NCI-H1417 treated with DMSO at 0.1 percent for 48 hours (cell line): ENCODE measurements at places on chromosomes 13 and 19.

DNA sequence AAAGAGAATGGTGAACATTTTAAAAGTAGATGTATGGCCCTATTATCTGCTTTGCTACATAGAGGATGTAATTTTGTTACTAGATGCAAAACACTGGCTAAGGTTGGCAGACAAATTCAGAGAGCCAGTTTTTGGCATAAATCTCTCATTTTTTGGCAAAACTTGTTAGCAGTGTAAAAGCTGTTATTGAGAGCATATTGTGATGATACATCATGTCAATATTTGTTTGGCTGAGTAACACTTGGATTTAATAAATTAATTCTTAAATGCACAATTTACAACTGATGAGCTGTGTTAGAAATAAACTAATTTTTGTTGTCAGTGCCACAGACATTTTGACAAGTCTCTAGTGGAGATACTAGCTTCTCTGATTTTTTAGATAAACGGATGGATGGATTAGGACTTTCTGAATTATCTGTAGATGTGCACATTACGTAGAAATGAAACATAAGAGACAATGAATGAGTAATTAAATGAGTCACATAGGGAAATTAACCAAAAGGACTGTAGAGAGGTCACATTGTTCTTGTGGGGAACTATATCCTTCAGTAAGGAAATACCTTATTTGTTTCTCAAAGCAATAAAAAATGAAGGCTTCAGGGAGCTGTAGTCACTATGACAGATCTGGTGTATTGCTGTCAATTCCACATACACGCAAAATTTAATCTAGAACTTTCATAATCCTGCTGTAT, 17.4 kb downstream of the UFM1 start:
- DNase-seq = no peak

DNA sequence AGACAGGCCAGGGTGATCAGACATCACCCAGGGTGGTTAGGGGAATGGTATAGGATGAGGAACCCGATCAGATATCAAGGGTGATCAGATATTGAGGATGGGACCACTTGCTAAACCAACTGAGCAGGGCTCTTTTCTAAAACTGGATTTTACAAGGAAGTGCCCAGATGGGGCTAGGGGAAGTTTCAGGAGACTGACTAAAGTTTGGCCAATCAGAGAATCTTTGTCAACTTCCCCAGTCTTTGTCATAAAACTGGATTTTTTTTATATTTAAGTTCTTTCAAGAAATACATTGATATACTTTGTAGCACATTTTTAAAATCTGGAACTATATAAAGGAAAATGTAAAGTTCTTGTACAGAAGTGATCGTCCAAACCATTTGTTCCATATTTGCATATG, 30.5 kb upstream of the DLEU7 start:
- no peak for DNase-seq

- DNase-seq = no peak
Observed at GRCh38 chr19:24098359-24098758, 11.4 kb downstream of the ZNF254 start.

DNA sequence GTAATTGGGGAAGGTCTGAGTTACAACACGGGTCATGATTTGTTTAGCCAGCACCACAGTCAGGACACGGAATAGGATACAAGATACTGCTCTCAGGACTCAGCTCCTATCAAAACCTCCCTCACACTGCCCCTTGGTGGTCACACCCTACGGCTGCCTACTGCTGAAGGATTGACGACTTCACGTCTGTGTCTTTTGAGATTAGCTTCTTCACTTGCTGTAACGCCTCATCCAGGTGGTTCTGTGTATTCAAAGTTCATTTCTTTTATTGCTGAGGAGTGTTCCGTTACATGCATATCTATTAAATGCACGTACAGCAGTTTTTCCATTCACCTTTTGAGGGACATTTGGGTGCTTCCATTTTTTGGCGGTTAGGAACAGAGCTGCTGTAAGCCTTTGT, 46.3 kb downstream of the URI1 start:
- no peak for DNase-seq

DNA sequence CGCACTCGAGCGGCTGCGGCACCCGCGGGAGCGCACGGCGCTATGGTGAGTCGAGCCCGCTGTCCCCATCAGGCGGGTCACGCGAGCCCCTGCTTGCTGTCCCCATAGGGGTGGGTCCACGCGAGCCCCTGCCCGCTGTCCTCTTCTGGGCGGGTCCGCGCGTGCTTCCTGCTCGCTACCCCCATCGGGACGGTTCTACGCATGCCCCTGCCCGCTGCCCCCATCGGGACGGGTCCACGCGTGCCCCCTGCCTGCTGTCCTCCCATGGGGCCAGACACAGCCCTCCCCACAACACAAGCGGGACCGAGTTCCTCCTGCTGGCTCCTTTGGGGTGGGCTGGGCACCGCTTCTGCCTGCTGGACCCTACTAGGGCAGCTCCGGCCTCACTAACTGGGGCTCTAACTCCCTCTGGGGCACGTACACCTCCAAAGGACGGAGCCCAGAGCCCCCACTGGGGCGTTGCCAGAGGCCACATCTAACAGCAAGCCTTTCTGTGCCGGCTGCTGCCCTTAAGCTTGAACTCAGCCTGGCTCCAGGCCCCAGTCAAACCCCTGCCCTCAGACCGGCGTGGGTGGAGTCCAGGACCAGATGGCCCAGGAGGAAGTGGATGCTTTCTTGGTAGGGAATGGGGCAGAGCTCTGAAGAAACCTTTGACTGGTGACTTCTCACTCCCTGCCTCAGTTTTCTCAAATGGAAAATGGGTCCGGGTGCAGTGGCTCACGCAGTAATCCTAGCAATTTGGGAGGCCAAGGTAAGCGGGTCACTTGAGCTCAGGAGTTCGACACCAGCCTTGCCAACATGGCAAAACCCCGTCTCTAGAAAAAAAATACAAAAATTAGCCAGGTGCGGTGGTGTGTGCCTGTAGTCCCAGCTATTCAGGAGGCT, 722 bp downstream of the COLGALT1 start:
- no peak for DNase-seq

GRCh38 chr19:47486900-47487299, 2.9 kb upstream of the KPTN start:
- no peak for DNase-seq

- DNase-seq = no peak
Observed at GRCh38 chr13:87280139-87280538, 391.0 kb upstream of the SLITRK5 start.

GRCh38 chr13:78608252-78608687, 4.9 kb upstream of the POU4F1 start:
- no peak for DNase-seq

DNA sequence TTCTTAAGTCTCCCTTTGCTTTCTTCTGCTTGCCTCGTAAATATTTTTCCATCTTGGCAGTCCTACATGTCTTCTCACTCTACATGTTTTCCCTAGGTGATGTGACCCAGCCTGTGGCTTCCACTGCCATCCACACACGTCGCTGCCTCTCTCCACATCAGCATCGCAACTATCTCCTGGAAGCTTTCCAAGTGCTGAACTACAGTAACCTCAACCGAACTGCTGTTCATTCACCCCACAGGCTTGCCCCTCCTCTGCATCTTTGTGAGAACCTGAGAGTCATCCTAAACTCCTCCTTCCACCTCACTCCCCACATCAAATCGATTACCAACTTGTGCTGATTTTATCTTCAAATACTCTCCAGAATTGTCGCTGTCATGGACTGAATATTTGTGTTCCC, 41.2 kb upstream of the USPL1 start:
- no peak for DNase-seq

DNA sequence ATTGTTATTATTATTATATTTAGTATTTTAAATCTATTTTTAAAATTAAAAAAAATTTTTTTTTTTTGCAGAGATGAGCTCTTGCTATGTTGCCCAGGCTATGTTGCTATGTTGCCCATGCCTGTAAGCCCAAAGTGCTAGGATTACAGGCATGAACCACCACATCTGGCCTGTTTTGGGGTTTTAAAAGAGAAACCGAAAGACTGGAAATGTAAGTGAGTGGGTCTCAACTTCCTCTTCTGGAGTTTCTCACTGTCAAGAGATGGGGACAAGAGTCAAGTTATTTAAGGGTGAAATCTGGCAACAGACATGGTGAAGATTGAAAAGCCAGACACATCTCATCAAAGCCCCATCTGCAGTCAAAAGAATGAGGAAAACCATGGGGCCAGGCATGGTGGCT, 4.2 kb upstream of the OR7G3 start:
- no peak for DNase-seq

GRCh38 chr13:20544201-20544923, 18.7 kb upstream of the CRYL1 start:
- DNase-seq = no peak

DNA sequence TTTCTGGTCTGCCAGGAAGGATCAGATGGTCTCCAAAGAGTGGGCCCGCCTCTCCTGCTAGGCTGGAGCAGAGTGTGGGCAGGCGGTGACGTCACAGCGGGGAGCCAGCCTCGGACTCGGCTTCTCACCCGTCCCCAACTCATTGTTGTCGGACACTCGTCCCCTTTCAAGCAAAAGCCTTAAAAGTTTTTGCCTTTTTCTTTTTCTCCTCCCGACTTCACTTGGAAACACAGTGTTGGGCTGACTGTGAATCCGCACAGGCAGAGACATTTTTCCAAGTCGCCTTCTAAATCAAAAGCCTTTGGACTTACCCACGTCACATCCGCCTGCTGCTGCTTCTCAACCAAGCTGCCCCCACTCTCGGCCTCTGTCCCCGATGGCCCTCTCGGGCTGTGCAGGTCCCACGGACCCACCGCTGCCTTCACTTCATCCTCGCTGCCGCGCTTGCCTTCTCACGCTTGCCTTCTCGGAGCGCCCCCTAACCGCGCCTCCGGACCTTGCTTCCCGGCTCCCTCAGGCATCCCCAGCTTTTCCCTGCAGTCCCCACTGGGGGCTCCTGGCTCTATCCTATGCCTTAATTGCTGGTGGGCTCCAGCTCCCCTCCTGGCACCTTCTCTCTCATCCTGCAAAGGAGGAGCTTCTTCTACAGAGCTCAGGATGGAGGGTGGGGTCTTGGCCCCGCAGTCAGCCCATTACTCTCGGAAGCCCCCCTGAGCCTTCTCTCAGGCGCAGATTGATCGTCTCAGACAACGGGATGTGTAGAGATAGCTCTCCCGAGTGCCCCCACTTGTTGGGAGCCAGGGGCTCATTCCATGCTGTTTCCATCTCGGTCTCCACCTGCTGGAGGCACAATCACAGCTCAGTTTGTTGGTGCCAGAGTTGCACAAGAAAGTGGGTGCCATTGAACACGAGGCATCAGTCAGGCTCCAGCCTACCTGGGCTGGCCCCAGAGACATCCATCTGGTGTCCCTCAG, 3.9 kb upstream of the ZNF135 start:
- DNase-seq = no peak

- DNase-seq = no peak
Observed at GRCh38 chr19:3162418-3163229, 15.9 kb upstream of the S1PR4 start.

DNA sequence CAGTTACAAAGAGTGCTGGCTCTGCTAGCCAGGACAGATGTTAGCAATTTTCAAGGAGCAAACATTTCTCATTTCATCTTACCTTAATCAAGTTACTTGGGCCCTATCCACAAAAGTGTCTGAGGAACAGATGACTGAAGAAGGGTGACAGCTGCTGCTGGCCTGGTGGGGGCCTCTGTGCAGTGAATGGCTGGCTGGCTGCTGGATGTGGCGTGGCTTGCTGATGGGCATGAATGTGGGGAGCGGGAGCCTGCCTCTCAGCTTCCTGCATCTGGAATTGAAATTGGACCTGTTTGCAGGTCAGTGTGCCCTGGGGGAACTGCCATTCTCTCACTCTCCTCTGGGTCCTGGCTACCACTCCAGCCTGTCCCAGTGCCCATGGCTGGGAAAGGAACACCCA, 94.7 kb downstream of the RGCC start:
- no peak for DNase-seq

DNA sequence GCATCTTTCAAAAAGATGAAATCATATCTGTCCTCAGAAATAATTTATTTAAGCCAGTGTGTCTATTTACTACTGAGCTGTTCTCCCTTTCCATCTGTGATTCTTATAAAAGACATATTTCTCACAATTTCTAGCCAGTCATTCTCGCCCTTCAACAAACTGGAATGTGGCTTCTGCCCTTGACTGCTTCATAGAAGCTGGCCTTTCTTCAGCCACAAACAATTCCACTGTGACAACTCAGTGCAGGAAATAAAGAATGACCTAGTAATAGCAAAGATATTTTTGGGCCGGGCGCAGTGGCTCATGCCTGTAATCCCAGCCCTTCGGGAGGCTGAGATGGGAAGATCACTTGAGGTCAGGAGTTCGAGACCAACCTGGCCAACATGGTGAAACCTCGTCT, 655.5 kb downstream of the PCDH9 start:
- DNase-seq = no peak

GRCh38 chr19:55304279-55304978, 20.6 kb downstream of the BRSK1 start:
- DNase-seq = no peak
